ENCODE measurements at places on chromosomes 11 and 22.

- DNase-seq = no peak
Observed at GRCh38 chr22:33385611-33386010, 327.4 kb upstream of the SYN3 start.

DNA sequence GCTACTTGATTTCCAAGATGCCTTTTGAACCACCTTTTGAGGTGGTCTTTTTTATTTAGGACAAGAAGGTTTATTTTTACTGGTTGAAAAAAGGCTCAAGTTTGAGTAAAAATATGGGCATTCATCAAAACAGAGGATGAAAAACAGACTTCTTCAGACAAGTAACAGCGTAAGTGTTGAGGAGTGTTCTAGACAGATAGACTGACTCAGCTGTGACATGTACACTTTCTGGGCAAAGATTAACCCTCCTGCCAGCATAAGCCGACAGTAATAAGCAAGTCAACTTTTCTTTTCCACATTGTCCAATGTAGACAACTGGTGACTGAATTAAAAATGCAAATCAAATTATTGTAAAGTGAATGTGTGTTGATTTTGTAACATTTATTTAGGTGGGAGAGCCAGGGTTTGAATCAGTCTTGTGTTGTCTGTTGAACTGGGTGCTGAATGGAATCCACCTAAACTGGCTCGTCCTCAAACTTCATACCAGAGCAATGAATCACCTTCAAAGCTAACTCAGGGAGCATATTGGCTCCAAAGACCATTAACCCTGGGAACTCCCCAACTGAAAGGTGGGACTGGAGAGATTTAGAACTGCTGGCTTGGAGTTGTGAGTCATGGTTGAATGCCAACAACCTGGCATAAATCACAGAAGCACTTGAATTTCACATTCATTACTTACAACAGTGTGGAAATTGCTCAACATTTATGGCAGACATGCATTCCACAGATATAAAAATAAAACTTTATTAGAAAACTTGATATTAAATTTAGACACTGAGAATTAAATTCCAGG lies 377.0 kb downstream of the ETS1 start:
- no peak for DNase-seq

DNA sequence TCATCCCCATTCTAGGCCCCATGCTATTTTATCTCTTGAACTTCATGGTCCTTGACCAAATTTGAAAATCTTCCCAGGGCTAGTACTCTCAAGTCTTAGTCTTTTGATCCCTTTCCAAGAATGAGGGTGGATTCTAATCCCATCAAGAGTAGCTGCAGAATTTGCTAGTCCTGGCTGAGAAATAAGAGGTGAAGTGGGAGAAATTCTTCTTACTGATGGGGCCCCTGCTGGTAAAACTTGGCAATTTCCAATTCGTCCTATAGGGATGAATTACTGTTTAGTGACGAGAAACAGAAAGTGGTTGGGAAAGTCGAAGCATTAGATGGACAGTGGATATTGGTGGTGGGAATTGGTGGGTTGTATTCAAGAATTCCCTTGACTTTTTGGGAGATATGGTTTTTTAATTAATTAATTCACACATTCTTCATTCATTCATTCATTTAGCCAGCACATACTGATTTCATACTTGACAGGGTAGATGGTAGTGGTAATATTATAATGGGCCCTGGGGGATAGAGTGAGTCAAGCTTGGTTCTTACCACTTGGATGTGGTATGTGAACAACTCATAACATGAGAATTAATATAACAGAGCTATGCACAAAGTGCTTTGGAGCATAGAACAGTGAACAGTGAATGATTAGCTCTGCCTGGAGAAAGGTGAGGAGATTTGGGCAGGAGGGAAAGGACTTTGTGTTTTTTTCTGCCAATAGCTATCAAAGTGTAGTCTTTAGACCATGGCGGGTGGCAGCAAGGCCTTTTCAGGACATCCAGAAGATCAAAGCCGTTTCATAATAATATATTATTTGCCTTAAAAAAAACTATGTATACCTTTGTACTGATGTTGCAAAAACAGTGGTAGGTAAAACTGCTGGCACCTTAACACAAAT lies 103.8 kb downstream of the STIM1 start:
- DNase-seq = no peak

DNA sequence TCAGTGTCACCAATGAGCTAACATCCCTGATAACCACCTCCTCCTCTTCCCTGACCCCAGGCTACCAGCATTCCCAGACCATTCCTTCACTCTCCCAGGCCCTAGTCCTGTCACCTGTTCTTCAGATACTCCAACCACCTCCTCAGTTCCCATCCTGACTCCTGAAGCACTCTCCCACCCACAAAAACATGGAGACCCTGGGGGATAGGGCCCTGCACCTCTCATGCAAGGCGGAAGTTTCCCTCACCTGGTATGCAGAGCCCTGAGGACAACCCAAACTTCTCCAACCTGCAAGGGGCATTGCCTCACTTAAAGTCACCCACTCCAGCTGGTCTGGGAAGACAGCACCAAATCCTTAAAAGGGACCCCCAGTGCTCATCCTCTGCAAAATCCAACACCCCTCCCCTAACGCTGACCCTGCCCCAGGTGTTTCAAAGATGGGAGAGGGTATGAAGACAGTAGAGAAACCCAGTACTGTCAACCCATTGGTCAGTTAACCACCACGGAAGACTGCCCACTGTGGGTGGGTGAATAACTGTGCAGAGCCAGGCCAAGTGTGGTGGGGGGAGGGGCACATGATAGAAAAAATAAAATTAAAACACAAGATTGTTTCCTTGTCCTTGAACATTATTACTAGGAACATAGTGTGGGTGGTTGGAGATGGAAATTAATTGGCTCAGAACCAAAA lies 1.4 kb downstream of the TNKS1BP1 start:
- no peak for DNase-seq

DNA sequence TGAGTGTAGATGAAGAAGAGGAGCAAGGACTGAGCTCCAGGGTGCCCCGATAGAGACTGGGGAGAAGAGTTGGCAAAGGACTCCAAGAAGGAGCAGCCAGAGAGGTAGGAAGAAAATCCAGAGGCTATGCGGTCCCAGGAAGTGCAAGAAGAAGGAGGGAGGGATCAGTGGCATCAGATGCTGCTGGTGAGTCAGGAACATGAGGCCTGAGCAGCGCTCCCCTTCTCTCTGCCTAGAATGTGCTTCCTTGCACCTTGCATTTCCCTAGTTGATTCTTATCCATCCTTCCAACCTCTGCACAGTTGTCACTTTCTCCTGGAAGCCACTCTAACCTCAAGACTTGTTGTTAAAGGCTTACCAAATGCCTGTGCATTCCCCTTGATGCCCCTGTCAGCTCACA lies 21.3 kb downstream of the KCNC1 start:
- DNase-seq = no peak

GRCh38 chr11:126963603-126964363 lies 36.8 kb downstream of the KIRREL3 start:
- no peak for DNase-seq

GRCh38 chr11:122721201-122721963 lies 65.9 kb downstream of the UBASH3B start:
- no peak for DNase-seq

GRCh38 chr22:46828323-46828900 lies 66.0 kb downstream of the TBC1D22A start:
- no peak for DNase-seq

DNA sequence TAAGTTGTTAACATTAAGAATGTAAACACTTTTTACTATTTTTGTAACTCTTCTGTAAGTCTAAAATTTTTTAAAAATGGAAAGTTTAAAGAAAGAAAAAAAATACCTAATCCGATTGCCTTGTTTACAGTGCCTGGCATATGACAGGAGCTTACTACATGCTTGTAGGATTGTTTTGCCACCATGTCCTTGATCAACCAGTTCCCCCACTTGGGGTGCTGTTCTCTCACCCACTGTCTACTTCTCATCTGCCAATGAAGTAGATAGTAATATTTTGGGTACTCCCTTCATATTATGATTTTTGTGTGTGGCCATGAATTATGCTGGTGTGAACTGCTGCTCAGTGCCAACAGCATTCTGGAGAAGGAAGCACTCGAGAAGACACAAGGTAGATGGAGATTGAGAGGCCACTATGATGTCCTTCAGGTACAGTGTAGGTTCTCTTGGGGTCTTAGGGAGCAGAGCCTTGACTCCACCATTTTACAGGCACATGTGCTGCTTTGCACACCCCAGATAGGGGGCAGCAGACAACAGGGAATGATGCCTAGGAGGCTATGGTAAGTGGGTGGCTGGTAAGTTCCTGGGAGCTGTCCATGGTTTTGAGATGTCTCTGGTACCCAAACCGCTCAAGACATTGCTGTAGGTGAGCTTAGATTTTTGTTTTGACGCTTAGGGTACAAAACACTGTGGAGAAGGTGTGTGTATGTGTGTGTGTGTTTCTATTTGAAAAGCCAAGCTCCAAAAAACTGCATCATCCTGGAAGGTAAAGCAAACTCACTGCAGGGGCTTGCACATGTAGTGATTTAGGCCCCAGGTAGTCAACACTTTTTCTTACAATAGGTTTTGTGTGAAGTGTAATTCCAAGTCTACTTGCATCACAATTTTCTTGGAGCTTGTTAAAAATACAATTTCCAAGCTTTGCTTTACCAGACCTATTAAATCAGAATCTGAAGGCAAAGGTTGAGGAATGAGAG lies 494.5 kb upstream of the LARGE1 start:
- no peak for DNase-seq

GRCh38 chr11:77182542-77183430 lies 54.7 kb downstream of the MYO7A start:
- DNase-seq = no peak

DNA sequence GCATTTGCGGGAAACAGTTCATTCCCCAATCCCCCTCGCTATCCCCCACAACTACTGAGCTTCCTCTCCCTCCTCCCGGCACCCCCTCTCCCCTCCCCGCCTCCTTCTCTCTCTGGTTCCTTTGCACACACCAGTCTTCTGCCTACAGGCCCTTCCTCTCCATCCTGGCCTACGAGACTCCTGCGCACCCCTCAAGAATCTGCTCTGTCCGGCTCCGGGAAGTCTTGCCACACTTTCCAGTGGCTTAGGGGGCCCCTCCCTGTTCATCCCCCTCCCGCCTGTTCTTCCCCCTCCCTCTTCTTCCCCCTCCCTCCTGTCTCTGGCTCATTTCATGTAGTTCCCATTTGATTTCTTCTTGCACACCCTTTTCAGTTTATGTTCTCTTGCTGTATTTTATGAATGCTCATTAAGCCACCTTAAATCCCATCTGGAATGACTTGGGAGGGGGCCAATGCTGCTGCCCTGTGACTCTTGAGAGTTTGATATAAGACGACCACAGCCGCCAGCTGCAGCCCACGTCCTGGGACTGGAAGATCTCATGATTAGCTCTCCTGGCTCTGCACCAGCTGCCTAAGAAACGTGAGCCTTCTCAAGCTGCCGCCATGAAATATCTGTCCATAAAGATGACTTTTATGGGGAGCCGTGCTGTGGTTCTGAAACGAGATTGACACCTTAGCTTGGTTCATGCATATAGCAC lies 50.9 kb downstream of the RPS6KA4 start:
- no peak for DNase-seq

GRCh38 chr11:74465291-74465708 lies 2.0 kb downstream of the KCNE3 start:
- no peak for DNase-seq

DNA sequence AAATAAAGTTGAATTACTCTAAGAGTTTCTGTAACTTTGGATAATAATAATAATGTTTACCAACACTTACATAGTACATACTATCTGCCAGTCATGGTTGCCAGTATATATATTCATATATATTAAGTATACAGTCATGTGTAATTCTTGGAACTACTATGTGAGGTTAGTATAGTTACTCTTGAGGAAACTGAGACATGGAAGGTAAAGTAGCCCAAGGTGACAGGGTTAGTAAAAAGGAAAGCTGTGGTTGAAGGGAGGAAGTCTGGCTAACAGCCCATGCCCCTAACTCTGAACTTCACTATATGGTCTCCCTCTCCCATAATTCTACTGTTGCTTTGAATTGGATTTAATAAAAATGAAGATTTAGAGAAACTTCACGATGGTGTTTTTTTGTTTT lies 24.9 kb downstream of the FDX1 start:
- DNase-seq = no peak

- no peak for DNase-seq
Observed at GRCh38 chr22:23751441-23751996, 607 bp upstream of the ZNF70 start.

DNA sequence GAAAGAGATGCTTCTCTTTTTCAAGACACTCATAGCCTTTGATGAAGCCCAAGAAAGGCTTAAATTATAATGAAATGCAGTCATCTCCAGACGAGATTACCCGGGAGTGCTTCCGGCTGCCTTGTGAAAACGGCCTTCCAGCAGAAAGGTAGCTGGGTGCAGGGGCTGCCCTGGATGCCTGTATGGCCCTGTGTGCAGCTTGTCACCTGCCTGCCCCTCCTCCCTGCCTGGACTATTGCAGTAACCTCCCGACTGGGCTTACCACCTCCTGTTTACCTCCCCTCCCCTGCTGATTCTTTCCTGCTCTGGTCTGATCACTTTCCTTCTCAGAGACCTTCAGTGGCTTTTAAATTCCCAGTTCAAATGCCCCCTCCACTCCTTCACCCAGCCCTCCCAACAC lies 126.4 kb upstream of the SYT13 start:
- no peak for DNase-seq

DNA sequence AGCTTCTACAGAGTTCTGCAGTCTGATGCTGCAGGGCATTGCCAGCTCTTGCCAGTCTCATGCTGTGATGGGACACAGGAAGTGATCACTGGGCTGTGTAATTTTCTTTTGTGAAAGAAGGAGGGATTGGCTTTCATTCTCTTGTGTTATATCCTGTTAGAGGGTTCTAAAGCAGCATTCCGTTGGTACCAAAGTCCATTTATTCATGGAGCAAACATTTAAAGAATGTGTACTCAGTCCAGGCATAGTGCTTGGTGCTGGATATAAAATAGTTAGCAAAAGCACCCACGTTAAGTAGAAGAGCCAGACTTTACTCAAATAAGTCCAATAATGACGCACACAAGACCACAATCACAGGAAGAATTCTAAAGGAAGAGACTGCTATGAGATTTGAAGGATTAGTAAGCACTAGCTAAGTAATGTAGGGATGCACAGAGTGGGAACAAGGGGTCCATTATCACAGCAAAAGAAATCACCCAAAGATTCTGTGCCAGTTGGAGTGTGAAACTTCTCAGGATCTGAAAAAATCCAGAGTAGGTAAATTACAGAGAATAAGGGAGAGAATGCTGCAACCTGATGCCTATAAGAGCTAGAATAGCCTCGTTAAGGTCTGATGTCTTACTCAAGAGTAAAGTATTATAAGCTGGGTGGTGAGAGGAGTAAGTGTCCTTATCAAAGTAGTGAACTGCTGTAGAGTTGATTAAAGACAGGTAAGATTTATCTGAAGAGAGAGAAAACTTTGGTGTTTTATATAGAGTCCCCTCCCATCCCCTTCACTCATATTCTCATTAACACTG lies 728.3 kb downstream of the METTL15 start:
- no peak for DNase-seq
